ENCODE measurements at places on chromosomes 16 and 17.
A peak's percentile ranks its signal among the peaks of the same experiment; 100 is the strongest.

GRCh38 chr17:36533935-36534839 is 481 bp downstream of the MYO19 start:
- no peak for DNase-seq

DNA sequence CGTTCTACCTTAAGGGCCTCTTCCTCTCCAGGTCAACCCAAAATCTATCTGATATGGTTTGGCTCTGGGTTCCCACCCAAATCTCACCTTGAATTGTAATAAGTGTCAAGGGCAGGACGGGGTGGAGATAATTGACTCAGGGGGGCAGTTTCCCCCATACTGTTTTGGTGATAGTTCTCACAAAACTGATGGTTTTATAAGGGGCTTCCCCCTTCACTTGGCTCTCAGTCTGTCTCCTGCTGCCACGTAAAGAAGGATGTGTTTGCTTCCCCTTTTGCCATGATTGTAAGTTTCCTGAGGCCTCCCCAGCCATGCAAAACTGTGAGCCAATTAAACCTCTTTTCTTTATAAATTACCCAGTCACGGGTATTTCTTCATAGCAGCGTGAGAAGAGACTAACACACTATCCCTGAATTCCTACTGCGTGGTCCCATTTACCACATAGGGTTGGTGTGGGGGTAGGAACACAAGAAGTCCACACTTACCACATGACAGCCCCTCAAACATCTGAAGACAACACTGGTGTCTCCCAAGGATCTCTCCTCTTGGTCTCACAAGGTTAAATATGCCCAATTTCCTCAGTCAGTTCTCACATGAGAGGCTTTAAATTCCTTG is 8.2 kb downstream of the COTL1 start:
- DNase-seq, result no peak

DNA sequence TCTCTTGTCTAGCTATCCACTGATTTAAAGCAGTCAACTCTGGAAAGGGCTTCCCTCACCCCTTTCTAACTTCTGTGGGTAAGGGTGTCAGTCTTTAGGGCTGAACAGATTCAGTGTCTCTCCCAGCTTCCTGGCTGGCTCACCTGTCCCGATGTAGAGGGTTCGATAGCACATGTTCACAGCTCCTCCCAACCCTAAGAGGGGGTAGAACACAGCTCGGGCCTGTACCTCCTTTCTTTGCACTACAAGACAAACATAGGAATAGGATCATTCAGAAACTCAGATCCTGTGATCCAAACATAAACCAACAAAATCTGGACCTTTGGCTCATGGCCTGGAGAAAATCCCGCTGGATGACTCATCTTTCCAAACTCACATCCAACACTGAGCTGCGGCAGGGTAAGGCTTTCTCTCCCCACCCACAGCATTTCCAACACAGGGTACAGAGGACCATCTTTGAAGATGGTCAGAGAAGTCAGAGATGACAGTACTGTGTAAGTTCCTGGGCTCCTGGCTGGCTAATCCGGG is 5.8 kb upstream of the DHRS13 start:
- DNase-seq, result no peak

- DNase-seq, result no peak
These were observed 6.9 kb upstream of the FOXJ1 start for GRCh38 chr17:76148015-76148326.

DNA sequence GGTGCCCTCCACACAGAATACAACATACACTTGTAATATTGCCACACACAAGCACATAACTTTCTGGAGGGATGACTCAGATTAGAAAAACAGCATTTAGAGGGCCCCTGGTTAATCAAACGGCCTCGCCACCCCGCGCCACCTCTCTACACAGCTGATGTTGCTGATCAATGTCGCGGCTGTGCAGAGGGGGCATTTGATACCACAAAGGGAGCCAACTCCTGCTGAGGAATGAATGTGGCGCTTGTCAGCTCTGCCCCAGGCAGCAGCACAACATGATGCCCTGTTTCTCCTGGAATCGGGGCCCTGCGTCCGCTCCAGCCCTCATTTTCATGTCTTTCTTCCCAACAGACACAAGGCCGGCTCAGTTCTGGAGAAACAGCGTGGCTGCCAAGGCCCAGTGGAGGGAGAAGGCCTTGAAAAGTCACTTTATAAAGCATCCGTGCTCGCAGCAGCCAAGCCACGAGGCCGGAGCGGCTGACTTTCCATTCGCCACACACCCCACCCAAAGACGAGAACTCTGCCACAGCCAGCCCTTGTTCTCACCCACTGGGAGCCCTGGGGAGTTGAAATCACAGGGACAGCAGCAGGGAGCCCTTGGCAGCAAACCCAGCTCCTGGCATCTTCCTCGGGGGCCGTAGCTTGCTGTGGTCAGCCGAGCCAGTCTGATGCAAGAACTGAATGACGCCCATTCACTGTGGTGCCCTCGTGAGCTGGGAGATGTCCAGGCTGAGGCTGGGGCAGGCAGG is 65.6 kb downstream of the XYLT1 start:
- peak; percentile 29 for DNase-seq

DNA sequence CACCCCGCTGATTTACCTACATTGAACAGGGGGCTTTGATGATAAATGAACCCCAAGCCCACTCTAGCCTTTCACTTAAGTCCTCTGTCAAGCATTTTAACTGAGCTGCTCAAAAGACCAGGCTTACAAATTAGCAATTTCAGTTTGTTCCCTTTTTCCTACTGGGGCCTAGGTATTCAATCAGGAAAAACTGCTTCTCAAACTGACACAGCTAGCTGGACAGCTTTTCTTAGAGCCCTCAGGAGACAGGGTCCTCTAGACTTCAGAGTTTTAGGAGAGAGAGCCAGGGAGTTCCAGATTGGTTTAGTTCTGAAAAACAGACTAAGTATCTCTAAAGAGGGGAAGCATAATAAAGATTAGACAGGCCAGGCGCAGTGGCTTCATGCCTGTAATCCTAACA is 6.2 kb upstream of the HEXIM2 start:
- DNase-seq, result no peak

- DNase-seq, result no peak
These were observed 28.8 kb downstream of the CCL4 start for GRCh38 chr17:36132421-36132831.

- DNase-seq, result no peak
These were observed 5.6 kb downstream of the C16orf89 start for GRCh38 chr16:5060073-5060641.

- no peak for DNase-seq
These were observed 59.0 kb upstream of the WSCD1 start for GRCh38 chr17:6011206-6011605.

GRCh38 chr17:18968945-18969887 is 17.3 kb downstream of the SLC5A10 start:
- no peak for DNase-seq

- DNase-seq, result no peak
These were observed 333.0 kb upstream of the C16orf82 start for GRCh38 chr16:26733710-26734109.

DNA sequence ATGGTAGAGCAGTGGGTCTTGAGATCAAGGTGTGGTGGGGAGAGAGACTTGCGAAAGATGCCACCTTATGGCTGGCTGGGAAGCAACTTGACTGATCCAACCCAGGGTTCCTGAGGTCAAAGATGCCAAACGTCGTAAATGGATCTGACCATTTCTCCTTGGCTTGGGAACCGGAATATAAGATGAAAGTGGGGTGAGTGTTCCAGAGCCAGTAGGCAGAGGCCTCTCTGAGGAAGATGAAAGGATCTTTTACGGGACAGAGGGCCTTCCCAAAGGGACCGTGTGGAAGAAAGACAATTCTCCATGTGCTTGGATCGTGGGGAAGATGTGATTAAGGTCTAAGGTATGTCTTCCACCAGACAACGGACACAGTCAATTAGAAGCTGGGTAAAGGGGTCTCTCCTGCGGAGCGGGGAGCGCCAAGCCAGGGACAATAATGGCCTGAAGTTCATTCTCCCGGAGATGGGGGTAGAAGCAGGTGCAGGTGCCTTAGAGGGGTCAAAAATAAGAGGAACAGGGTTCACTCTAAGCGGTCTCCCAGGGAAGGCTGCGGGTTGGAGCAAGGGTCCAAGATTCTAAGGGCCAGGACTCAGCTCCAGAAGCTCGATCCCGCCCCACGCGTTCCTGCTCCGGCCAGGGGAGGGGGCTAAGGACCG is 800 bp downstream of the FXR2 start:
- no peak for DNase-seq

DNA sequence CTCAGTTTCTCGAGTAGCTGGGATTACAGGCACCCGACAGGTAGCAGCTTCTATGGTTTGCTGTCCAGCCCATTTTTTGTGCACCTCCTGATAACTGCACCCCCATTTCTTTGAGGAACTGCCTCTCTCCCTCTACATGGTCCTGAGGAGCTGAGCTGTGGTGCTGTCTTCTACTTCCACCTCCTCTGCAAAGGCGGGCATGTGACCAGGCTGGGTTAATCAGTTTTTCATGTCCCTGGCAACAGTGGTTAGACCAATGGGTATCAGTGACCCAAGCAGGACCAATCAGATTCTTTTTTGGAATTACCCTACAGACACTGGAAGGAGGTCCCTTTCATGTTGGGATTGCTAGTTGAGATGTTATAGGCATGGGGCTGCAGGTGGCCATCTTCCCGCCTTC is 41.3 kb downstream of the TBX21 start:
- DNase-seq, result no peak

- no peak for DNase-seq
These were observed 34.1 kb downstream of the CUEDC1 start for GRCh38 chr17:57920916-57921703.

Data from MV-4-11 (cell line).